Caudate nucleus (tissue), 63 donors: ENCODE measurements at places on chromosomes 5 and 9.

DNA sequence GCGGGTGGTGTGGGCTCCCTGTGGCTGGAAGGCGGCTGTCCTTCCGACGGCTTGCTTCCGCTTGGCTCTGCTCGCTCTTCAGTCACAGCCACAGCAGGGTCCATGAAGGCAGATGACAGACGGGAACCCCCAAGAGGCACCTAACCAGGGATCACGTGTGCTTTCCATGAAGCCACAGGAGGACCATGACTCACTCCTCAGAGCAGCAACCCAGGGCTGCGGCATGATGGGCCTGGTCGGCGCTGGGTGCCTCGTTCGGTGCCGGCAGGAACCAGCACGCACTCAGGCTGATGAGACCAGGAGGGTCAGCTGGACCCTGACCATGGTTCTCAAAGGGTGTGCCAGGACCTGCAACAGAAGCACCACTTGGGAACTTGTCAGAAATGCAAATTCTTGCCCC lies 32.8 kb upstream of the MED10 start:
- no peak for DNase-seq

GRCh38 chr9:87270221-87270847 lies 227.3 kb upstream of the DAPK1 start:
- no peak for DNase-seq

DNA sequence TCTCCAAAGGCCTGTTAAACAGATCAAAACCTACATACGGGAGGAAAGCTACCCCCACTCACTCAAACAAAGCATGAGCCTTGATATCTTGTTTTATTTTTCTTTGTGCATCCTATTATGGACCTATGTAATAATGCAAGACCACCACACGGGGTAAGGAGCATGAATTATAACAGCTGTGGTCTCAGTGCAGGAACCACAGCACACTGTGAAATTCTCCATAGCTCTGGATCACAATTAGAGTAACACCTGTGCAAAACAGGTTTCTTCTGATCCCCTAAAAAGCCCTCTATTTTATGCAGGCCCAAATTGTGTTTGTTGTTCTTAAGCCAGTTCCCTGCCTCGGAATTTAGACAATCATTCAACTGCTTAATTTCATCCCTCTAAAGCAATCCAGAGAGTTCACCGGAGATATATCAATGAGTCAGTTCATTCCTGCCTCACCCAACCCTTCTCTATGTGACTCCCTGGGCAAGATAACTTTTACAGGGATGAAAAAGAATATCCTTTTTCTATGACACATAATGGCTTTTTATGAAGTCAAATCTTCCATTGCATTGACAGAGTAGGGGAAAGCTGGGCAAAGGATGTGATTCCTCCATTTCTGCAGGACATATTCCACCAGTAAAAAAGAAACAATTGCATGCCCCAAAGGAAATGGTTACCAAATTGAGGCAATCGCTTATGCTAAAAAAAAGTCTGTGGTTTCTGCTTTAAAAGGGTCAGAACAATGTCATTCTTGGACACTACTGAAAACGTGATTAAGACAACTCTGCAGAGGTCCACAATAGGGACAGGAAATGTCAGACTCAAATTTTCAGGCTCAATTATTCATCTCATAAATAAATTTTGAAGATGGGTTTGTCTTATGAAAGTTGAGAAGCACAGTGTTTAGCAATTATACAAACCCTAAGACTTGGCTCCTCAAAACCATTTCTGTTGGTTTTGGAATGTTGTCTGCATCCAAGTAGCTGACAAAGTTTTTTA lies 41.6 kb upstream of the FST start:
- no peak for DNase-seq

GRCh38 chr5:146805081-146805480 lies 73.5 kb downstream of the PPP2R2B start:
- no peak for DNase-seq

GRCh38 chr9:133058550-133059320 lies 3.0 kb upstream of the CEL start:
- DNase-seq: no peak

DNA sequence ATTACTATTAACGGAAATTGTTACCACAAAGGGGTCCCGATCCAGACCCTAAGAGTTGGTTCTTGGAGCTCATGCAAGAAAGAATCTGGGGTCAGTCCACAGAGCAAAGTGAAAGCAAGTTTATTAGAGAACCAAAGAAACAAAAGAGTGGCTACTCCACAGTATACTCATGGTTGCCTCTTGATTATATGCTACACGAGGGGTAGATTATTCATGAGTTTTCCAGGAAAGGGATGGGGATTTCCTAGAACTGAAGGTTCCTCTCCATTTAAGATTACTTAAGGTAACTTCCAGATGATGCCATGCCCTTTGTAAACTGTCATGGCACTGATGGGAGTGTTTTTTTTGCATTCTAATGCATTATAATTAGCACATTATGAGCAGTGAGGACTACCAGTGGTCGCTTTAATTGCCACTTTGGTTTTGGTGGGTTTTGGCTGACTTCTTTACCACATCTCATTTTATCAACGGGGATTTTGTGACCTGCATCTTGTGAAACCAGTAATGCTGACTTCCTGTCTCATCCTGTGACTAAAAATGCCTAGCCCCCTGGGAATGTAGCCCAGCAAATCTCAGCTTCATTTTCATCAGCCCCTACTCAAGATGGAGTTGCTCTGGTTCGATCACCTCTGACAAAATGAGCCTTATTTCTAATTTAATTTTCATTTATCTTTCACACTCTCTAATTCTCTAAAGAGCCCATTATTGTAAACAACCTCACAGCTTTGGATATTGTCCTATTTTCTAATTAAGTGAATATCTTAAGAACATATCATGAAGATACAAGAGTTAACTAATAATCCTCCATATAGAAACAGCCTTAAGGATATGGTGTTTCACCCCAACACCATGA lies 336.3 kb downstream of the RASEF start:
- DNase-seq: no peak

DNA sequence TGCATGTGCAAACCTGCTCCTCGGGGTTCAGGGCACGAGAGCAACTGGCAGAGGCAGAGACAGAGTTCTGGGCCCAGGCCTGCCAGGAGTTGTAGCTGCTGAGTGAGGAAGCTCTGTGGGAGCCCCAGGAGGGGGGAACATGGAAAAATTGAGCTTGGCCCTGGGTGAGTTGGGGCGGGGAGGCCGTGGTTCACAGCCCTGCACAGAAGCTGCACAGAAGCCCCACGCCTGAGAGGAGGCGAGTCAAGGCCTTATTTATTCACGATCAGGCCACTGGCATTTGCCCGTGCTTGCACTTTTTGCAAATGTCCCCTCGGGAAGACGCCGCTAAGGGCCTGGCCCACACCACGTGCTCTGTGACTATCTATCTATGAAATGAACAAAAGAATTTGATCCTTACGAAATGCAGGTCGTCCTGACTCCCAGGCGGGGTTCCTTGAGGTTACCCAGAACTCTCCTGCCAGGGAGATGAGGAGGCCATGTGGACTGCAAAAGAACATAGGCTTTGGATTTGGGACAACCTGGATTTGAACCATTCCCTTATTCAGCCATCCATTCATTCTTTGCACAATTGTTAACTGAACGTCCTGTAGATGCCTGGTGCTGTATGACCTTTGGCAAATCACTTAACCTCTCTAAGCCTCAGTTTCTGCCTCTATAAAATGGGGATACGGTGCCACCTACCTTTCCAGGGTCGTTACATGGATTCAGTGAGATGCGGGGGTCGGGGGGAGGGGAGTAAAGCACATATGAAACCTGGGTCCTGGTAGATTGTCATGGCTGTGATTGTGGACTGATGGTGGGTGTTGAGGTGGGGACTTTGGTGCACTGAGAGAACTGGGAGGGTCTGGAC lies 17.9 kb downstream of the COL27A1 start:
- no peak for DNase-seq

GRCh38 chr9:71769175-71770161 lies 1.2 kb upstream of the CEMIP2 start:
- peak; percentile 51 for DNase-seq

DNA sequence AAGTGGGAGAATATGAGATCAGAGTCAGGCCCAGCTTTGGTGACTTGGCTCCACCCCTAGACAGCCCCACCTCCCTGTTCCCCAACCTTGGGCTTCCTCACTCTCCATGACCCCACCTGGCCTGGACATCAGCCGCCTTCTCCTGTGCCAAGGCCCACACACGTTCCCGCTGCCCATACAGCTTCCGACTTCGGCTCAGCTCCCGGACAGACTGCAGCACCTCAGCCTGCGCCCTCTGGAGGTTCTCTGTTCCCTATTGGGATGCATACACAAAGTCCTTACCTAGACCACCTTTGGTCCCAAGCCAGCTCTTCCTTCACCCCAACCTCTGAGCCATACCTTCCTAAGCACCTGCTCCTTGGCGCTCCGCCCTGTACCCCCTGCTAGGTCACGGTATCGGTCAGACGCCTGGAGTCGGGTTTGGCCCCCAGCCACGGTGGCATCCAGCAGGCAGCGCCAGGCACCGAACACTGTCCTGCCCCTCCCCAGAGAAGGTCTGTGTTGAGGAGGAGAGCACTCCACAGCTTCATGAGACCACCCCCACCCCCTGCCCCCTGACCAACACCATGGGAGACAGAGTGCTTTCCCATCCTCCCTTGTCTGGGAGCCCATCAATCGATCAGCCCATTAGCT lies 2.0 kb downstream of the FCHSD1 start:
- DNase-seq: no peak

GRCh38 chr9:19087106-19088000 lies 15.4 kb downstream of the HAUS6 start:
- DNase-seq: no peak

DNA sequence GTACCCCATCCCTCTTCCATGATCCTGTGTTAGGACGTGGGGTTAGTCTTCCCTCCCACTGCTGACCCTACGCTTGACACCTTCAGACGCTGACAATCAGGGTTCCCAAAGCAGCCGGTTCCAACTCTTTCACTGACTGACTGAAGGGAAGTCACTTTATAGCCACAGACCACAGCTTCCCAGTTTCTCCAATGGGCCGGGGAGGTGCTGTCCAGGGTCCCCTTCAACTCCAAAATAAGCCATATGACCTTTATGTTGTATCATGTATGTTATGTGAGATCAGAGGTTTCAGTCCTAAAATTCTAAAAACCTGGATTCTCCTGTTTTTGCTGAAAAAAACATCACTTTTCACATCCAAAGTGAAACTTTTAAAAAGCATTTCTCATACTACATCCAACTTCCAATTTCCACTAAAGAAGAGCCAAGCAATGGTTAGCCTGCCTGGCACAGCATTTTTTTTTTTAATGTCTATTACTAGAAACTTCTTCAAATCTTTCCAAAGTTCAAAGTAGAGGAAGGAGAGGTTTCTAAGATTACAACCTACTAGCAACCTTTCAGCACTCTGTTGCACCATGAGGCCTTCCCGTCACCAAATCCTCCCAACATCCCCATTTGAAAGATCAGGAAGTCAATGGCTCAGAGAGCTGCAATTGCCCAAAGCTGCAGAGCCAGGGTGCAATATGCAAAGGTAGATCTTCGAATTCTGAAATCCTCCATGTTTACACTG lies 5.2 kb downstream of the EPB41L4B start:
- no peak for DNase-seq

DNA sequence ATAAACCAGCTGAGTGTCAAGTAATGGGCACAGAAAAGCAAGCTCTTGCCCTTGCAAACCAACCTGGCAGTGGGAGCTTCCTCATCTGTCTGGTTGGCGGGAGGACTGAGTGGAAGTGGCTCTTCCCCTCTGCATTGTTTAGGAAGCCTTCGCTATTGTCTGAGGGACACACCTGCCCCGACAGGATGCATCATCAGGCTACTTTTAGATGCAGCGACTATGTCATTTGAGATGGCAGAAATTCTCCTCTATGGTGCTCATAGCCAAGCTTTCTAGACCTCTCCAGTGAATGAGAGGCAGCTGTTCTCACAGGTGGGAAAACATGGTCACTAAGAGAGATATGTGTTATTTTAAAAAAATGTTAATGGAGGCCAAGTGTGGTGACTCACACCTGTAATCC lies 104.0 kb downstream of the DOCK8 start:
- DNase-seq: no peak

DNA sequence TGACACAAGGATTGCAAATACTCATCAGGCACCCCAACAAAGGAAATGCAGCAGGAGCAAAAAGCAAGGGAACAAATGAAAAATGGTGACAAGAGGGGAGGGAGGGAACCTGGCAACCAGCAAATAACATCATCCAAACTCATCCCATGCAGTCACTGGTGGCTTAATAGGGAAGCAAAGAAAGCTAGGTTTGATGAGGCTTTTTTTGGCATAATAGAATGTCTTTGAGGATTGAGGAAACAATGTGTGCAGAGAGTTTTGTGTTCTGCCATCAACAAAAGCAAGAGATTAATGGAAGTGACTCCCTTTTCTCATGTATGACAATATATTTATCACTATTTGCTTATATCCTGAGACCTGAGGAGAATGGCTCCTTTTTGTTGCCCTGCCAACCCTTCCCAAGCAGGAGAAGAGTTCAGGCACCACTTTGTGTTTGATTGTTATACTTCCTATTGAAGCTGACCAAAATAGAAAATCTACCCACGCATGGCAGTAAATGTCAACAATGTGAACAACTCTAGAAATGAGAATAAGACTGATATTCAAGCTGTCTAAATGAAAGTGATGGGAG lies 375.7 kb downstream of the CAAP1 start:
- DNase-seq: no peak

GRCh38 chr5:14419686-14420085 lies 161.9 kb upstream of the OTULINL start:
- no peak for DNase-seq

DNA sequence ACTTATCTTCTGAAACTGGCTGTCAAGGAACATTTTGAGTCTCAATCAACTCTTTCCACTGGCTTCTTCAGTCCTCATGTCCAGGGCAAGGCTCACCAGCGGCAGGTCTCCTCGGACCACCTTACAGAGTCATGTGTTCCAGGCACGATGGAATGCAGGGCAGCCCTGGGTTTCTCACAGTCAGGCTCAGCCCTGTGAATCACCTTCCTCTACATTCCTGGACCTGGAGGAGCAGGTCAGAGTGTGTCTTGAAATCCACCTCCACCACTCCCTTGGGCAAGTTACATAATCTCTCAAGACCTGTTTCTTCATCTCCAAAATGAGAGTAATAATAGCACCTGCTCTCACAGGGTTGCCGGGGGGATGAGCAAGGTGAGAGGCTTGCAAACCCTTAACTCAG lies 16.0 kb downstream of the ENC1 start:
- DNase-seq: no peak

DNA sequence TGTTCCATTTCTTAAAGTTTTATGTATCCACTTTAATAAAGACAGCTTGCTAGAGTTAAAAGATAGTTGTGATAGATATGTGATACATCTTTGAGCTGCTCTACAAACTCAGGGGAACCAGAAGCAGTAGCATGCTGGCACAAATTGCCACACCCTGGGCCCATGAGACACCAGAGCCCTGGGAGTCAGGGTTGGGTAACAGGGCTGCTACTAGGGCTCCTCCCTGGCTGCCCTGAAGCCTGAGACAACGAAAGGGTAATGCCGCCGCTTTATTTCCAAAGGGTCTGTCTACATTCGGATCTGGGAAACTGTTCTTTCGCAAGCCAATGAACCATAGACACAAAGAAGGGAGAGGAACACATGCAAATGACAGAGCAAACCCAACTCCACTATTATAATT lies 29.2 kb downstream of the PTPN3 start:
- no peak for DNase-seq
